Midbrain (tissue), 1 donor: ENCODE measurements at places on chromosomes 13 and 19.

GRCh38 chr19:18736415-18737336 lies 53.2 kb downstream of the CRTC1 start:
- DNase-seq, result peak; percentile 11

DNA sequence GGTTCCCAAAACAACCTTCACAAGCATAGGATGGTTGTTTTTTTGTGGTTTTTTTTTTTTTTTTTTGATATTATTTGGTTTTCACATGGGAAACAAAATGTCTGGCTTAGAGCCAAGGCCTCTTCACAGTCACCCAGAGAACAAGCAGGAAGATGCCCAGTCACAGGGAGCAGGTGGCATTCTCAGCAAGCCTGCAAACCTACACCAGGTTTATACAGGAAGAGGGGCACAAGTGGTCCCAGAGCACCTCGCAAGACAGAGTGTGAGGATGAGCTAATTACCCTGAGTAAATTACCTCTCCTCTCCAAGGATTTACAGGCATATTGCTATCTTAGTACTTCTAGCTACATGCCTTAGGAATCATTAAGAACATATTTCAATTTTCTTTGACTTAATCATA lies 1375.6 kb downstream of the EFNB2 start:
- no peak for DNase-seq

GRCh38 chr13:34513526-34513925 lies 428.5 kb upstream of the NBEA start:
- no peak for DNase-seq

GRCh38 chr13:98189841-98190505 lies 12.9 kb upstream of the RNF113B start:
- DNase-seq, result no peak

DNA sequence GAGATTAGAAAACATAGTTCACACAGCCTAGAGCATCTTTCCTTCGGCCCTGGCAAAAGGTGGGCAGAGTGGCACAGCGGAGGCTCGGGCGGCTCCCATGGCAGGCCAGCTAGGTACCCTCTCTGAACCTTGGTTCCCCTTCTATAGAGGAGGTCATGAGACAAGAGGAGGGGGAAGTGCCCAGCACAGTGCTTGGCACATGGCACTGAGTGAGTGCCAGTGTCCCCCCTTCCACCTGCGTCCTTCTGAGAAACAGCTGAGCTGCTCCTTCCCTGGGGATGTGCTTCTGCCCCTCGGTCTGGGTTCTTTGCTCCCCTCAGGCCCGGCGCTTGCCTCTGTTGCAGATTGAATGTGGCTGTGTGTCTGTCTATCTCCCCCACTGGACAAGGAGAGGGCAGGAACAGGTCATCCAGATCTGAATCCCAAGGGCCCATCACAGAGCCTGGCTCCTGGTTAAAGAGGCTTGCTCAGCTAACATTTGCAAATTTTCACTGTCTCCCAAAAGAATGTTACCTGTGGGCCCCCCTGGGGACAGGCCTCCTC lies 165.6 kb downstream of the USP12 start:
- DNase-seq, result no peak
